Left hindlimb (tissue), 1 donor: ENCODE measurements at places on chromosomes 2 and 18.

GRCh38 chr2:1639086-1639858 is 105.0 kb downstream of the PXDN start:
- no peak for DNase-seq

DNA sequence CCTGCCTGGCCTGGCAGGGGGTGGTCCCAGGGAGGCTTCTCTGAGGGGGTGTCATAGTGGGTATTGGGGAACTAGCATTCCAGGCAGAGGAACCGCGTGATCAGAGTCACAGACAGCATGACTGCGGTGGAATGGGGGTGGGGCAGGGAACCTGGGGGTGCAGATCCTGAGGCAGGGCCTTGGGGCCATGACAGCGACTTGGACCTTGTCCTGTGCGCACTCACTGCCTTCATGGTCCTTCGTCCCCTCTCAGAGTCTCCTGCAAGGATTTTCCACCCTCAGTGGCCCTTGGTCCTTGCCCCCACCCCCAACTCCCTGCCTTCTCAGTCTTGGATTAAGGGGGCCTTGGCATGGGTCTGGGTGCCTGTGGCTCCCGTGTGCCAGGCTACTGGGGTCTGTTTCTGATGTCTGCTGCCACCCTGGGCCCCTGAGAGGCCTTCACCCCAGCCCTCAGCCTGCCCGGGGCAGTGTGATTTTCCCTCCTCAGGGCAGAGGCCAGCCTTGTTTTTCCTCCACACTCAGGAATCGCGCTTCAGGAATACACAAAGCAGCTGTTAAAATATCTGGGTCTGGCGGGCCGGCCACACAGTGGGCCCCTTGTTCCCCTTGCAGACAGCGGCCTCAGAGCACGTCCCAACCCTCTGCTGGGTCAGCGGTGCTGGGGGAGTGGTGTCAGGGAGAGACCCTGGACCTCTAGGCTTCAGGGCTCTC is 51.6 kb downstream of the GLI2 start:
- DNase-seq, result no peak

DNA sequence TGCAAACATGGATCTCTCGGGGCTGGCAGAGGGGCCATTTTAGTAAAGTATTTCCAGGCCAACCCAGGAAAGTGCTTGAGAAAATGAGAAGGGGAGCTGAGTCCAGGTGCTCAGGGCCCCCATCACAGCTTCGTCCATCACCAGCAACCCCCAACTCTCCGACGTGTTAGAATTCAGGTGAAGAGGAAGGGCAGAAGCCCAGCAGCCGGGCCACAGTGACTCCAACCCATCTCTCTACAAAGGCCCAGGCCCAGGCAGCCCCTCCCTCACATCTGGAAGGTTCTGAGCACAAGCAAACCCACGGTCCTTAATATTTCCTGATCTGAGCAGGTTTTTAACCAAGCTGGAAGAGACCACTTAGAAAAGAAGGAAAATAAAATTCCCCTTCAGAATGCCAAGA is 34.7 kb upstream of the COL6A3 start:
- DNase-seq, result no peak

GRCh38 chr2:128715360-128715759 is 396.7 kb upstream of the HS6ST1 start:
- DNase-seq, result no peak

- DNase-seq, result no peak
Measured at GRCh38 chr18:79657342-79657996, 22.1 kb upstream of the CTDP1 start.

DNA sequence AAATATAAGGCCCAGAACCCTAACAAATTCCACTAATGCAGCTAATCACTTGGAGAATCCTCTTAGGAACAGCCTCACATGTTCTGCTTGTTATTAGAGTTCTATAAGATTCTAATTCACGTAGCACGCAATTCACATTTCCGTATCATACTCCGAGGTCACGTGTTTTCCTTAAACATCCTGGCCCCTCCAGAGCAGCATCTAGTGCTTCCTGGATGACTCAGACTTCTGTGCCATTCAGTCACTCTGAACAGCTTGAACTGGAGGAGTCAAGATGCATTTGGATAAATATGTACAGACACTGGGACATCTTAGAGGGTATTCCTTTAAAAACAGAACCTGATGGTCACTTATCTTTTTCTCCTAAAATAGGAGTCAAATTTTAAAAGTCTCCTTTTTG is 156.5 kb downstream of the MYO5B start:
- DNase-seq, result no peak

DNA sequence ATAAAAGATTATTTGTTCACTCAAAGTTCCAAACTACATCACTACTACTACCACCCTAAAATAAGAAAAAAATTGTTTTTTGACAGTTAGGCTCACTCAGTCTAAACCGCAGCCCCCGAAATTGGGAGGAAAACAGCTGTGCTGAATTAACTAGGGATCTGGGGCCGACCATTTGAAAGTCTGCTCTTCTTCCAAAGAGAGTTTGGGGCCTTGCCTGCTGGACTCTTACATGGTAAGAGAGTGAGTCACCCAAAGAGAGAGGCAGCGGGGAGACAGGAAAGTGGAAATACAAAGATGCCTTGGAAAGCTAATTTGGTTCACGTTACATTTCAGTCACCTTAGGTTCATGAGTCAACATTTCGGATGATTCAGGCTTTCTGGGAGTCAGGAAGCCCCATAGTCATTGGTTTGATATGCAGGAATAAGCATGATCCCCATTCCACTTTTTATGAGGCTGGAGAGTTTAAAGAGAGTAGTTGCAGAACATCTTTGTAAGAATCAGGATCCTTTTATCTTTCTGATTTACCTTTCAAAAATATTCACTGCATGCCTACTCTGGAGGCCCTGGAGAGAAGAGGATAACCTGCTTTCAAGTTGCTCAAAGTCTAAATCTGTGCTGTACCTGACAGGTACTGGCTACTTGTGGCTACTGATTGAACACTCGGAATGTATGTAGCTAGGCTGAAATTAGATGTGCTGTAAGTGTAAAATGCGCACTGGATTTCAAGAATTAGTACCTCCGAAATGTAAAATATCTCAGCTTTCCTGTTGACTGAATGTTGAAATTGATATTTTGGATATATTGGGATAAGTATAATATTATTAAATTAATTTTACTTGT is 995 bp upstream of the RTN4 start:
- peak; percentile 84 for DNase-seq

- no peak for DNase-seq
Measured at GRCh38 chr2:150618245-150618895, 130.9 kb upstream of the RND3 start.

GRCh38 chr2:143345887-143346787 is 216.9 kb downstream of the ARHGAP15 start:
- DNase-seq, result no peak

DNA sequence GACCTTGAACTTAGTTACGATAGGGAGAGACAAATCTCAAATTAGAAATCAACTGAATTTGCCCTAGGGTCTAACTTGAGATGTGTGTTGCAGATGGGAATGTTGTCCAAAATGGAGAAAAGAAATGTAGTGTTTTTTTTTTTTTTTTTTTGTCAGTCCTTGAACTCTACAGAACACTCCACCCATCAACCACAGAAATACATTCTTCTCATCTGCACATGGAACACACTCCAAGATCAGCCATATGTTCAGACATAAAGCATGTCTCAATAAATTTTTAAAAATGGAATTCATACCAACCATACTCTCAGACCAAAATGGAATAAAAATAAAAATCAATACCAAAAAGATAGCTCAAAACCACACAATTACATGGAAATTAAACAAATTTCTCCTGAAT is 526.5 kb downstream of the FBXO15 start:
- no peak for DNase-seq

DNA sequence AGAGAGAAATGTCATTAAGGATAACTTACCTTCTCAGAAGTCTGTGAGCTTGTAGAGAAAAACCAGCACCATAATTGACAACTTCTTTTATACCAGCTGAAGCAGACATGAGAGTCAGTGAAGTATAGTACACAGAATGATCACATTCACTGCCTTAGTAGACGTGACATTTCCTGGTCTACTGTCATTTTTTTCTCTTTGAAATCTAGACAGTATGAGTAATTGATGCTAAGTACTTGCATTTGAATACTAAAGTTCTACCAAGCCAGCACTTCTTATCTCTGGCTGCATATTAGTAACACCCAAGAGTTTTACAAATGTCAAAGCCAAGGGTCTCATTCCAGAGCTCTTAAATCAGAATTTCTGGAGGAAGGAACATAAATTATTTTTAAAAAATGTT is 25.4 kb upstream of the ACADL start:
- DNase-seq, result no peak

DNA sequence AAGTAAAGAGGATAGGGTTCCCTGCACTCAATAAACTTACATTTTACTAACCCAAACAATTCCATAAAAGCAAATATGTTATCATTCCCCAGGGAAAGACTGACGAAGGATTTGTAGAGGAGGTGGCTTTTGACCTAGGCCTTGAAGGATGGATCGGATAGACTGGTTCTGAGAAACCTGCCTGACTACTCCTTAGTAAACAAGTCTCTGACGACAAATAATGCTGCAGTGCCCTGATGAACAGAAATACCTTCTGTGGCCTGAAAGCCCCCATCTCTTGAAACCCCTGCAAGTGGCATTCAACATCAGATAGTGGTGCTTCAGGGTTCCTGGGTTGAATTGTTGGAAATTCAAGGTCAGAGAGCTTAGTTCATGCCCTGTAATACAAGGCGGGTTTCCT is 19.2 kb downstream of the PRKCE start:
- no peak for DNase-seq

DNA sequence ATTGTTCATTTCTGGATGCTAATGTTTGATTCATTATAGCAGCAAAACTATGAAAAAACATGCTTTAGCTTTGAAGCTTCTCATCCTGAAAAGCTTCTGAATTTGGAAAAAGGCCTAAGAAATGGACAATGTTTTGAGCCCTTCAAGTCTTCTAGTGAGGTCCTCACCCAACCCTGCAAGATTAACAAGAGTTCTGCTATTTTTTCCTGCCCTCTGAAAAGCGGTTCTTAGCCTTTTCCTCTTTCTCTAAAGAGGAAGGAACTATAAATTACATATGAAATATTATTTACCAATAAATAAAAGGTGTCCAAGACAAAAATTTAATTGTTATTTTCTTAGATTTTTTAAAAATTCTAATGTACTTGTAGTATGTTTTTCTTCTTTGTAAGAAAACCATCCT is 19.9 kb upstream of the CDH19 start:
- no peak for DNase-seq

GRCh38 chr2:136486115-136486514 is 279.2 kb upstream of the THSD7B start:
- no peak for DNase-seq

GRCh38 chr2:121605820-121606733 is 43.2 kb downstream of the CLASP1 start:
- DNase-seq, result no peak

- DNase-seq, result no peak
Measured at GRCh38 chr2:86499326-86499725, 58.2 kb downstream of the KDM3A start.

- DNase-seq, result no peak
Measured at GRCh38 chr2:197852108-197852507, 47.7 kb downstream of the PLCL1 start.

- DNase-seq, result no peak
Measured at GRCh38 chr2:61185231-61185728, 23.3 kb downstream of the C2orf74 start.

DNA sequence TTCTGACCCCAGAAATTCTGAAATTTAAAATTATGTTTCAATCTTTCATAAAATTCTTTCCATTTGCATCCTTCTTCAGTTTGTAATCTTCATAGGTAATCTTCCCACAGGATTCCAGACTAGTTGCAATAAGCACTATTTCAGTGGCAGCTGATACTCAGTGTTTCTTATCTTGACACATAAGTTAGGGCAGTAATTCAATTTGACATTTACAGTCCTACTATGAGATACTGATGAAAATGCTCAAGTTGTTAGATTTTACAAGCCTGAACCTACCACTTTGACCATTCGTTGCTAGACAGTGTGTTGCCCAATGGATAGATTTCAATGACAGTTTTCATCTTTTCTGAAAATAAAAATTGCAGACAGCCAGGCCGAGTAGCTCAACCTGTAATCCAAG is 10.4 kb downstream of the METTL21A start:
- no peak for DNase-seq

DNA sequence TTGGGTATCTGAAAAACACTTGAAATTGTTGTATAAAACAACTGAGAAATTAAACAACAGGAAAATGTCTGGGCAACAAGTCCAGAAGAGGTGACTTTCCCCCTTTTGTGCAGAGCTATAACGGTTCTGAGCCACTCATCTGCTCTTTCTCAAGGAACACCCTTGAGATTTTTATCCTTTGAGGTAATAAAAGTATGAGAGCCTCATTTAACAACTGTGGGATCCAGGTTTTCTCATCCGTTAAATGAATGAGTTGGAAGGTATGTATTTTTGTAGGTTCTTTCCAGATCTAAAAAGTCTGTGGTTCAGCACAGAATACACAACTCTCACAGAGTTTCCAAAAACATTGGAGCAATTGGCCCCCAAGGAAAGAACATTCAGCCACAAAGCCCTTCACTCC is 93.0 kb downstream of the ANKRD44 start:
- no peak for DNase-seq

DNA sequence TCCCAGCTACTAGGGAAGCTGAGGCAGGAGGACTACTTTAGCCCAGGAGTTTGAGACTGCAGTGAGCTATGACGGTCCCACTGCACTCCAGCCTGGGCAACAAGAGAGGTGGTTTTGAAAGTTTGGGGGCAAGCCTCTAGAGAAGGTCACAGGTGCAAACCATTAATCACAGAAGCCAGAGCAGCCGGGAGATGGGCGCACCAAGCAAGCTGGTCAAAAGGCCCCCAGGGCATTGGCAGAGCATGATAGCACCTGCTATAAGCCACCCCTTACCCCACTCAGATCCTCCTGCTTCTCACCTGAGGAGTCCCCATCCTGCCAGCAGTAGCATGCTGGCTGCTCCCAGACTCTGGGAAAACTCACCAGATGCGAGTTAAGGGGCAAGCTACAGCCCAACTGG is 116.1 kb upstream of the RAB12 start:
- DNase-seq, result no peak

GRCh38 chr2:200258881-200259576 is 47.5 kb upstream of the SPATS2L start:
- no peak for DNase-seq

- DNase-seq, result peak; percentile 14
Measured at GRCh38 chr2:240614391-240614790, 10.9 kb upstream of the GPR35 start.
